ENCODE measurements at places on chromosomes 3 and 15. TPM values are rescaled to one million over a fixed set of nuclear protein-coding genes. Genes with fewer than 3 reads are reported as not detected.
A peak's percentile ranks its signal among the peaks of the same experiment; 100 is the strongest.

- peak overlapping the region; percentile 95 for H3K4me3 ChIP-seq
- peaks cover 8% of the 10 kb centered on the region for H3K27me3 ChIP-seq
- DNase-seq: peak; percentile 56
- peaks cover 8% of the 10 kb centered on the region for H3K4me1 ChIP-seq
Observed at GRCh38 chr15:78438619-78439285, 736 bp downstream of the IREB2 start.

RARB gene
- 1.2 TPM for total RNA-seq

GRCh38 chr3:57141719-57142410 lies 23.3 kb downstream of the IL17RD start:
- H3K4me3 ChIP-seq: no peak overlapping the region
- peaks cover 2% of the 10 kb centered on the region for H3K27me3 ChIP-seq
- H3K27ac ChIP-seq: no peak overlapping the region
- H3K36me3 ChIP-seq: no peaks in the 10 kb centered on the region

ACKR4 gene
- total RNA-seq: 0.22 TPM

DNA sequence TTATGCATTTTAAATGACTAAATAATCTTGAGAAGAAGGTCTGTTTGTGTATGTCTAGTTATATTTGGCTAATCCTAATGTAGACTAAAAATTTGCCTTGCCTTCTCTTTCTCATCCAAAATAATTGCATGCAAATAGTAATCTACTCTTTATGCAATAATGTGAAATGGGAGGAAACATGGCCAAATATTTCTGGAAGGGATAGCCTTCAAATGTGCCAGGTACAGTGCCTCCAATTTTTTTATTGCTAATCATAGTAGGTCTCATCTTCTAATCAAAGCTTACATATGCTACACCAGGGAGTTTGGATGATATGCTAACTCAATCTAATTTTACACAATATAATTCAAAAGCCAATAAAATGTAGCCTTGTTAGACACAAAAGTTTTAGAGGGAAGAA lies 911.3 kb downstream of the NAALADL2 start:
- H3K27ac ChIP-seq: no peak overlapping the region
- H3K27me3 ChIP-seq: no peaks in the 10 kb centered on the region
- no peaks in the 10 kb centered on the region for H3K36me3 ChIP-seq
- no peak overlapping the region for H3K4me3 ChIP-seq
- no peak for DNase-seq

FETUB gene
- not detected for total RNA-seq

DNA sequence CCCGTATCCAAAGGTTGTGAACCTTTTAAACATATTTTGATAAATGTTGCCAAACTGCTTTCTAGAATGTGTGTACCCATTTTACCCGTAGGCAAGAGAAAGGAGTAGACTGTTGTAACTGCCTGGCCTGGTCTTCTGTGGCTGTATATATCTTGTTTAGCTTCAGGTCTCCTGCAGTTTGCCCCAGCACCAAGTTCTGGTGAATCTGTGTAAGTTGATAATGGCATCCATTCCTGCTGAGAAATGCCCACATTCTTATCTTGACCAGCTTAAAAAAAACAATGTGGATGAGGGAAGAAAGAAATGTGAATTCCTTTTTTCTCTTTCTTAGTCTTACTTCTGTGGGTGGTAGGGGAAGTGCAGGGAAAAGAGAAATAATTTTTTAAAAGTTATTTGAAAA lies 53.3 kb upstream of the TLE3 start:
- H3K27ac ChIP-seq: no peak overlapping the region
- peaks cover 22% of the 10 kb centered on the region for H3K4me1 ChIP-seq
- H3K4me3 ChIP-seq: no peak overlapping the region
- no peak for DNase-seq
- H3K36me3 ChIP-seq: peaks cover 5% of the 10 kb centered on the region

MGLL gene
- total RNA-seq: 10.3 TPM

KBTBD12 gene
- total RNA-seq: not detected

DNA sequence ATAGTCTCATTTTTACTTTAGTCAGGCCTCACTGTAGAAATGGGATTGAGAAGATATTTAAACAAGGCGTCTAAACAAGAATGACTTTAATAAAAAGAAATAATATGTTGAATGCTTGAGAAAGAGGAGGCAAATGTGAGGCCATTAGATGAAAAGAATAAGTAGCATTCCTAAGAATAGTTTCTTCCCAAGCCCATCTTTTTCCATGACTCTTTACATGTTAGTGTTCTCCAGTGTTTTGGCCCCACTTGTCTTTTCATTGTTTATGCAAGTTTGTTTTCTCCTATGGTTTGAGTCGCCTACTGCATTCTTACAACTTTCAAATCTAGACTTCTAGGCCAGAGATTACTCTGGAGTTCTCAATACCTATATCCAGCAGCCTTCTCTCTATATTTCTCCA lies 39.0 kb downstream of the TSC22D2 start:
- no peak overlapping the region for H3K27ac ChIP-seq
- H3K4me3 ChIP-seq: no peak overlapping the region
- H3K36me3 ChIP-seq: no peaks in the 10 kb centered on the region
- peaks cover 5% of the 10 kb centered on the region for H3K4me1 ChIP-seq
- no peak for DNase-seq

RETNLB gene
- not detected for total RNA-seq

GRCh38 chr3:136194409-136195257 lies 1.5 kb downstream of the MSL2 start:
- peak overlapping the region; percentile 99 for H3K4me3 ChIP-seq
- DNase-seq: peak; percentile 30
- H3K36me3 ChIP-seq: peaks cover 5% of the 10 kb centered on the region
- H3K27me3 ChIP-seq: peaks cover 13% of the 10 kb centered on the region
- H3K4me1 ChIP-seq: peaks cover 31% of the 10 kb centered on the region
- peak overlapping the region; percentile 94 for H3K27ac ChIP-seq

DNA sequence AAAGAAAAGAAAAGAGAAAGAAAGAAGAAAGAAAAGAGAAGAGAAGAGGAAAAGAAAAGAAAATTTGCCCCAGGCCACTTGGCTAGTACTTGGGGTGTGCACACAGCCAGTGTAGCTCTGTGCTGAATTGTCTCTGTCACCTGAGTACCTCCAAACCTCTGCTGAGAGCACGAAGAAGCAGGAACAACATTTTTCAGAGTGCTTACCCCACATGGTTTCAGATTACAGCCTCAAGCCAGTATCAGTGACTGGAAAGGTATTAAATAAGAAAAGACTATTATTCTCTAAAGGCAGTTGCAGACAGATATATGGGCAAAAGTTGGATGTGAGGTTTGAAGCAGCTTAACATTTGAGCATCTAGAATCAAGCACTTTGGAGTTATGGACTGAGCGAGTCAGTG lies 113.3 kb upstream of the PHLDB2 start:
- H3K4me3 ChIP-seq: no peak overlapping the region
- peaks cover 4% of the 10 kb centered on the region for H3K36me3 ChIP-seq
- peaks cover 2% of the 10 kb centered on the region for H3K27me3 ChIP-seq
- no peak for DNase-seq

DNA sequence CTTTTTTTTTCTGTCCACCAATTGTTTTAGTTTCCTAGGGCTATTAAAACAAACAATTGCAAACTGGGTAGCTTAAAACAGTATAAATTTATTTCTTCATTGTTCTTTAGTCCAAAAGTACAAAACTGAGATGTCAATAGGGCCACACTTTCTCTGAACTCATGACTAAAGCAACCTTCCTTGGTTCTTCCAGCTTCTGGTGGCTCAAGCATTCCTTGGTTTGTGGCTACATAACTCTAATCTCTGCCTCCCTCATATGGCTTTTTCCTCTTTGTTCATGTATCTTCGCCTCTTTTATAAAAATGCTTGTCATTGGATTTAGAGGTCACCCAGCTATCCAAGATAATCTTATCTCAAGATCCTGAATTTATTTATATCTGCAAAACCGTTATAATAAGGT lies 914.5 kb upstream of the EPHA6 start:
- no peak overlapping the region for H3K27ac ChIP-seq
- no peaks in the 10 kb centered on the region for H3K27me3 ChIP-seq
- DNase-seq: no peak

TRH gene
- 1.7 TPM for total RNA-seq

ACSBG1 gene
- not detected for total RNA-seq

DNA sequence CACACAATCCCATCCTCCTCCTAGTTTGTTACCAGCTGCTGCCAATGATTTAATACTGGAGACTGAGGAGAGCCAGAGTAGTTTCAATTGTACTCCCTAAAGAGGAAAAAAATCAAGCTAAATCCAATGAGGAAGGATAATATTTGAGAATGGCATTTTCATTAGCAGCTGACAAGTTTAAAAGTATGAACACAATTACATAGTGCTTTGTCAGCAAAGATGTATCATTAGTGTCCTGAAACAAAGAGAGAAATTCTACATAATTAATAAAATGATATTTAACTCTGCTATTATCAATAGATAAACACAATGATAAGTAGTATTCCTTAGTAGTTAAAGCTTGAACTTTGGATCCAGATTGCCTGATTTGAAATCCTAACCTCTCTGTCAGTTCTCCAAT lies 163.9 kb downstream of the FGF12 start:
- peaks cover 6% of the 10 kb centered on the region for H3K4me1 ChIP-seq
- H3K27ac ChIP-seq: peak overlapping the region; percentile 57
- no peak overlapping the region for H3K4me3 ChIP-seq

GRCh38 chr15:80264031-80264430 lies 12.0 kb upstream of the CTXND1 start:
- no peak overlapping the region for H3K4me3 ChIP-seq
- DNase-seq: no peak
- no peak overlapping the region for H3K27ac ChIP-seq
- H3K4me1 ChIP-seq: peaks cover 2% of the 10 kb centered on the region
- peaks cover 7% of the 10 kb centered on the region for H3K27me3 ChIP-seq

SLC6A20 gene
- not detected for total RNA-seq

OR5K4 gene
- total RNA-seq: not detected

SST gene
- 1,741 TPM for total RNA-seq

GRCh38 chr3:53817211-53817610 lies 29.0 kb downstream of the CHDH start:
- no peaks in the 10 kb centered on the region for H3K27me3 ChIP-seq
- no peak overlapping the region for H3K27ac ChIP-seq
- peaks cover 2% of the 10 kb centered on the region for H3K4me1 ChIP-seq
- no peaks in the 10 kb centered on the region for H3K36me3 ChIP-seq
- DNase-seq: peak; percentile 5

ATP13A4 gene
- 0.93 TPM for total RNA-seq

DNA sequence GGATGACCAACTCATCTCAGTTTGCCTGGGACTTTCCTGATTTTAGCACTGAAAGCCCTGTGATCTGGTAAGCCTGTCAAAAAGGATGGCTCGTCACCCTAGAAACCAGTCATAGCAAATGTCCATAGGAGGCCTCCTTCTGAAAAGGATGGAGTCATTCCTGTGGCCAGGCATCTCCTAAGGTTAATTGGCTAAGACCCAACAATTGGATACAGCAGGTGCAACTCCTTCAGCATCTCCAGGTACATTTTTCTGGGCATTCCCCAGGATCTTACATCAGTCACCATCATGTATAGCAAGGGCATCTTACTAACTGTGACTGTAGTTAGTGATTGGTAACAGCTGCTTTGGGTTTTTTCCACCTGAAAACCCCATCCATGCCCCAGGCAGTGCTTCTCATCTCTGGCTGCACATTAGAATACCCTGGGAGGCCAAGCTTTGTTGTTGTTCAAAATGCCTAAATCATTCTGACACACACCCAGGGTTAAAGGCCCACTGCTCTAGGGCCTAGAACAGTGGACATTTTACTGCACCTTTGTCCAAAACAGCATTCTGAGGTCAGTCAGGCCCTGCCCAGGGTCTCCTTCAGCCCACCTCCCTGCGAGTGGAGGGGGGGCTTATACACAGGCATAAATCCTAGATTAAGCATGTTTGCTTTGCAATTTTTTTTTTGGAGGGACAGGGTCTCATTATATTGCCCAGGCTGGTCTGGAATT lies 28.3 kb upstream of the GALNT15 start:
- peaks cover 27% of the 10 kb centered on the region for H3K36me3 ChIP-seq
- H3K27ac ChIP-seq: no peak overlapping the region
- no peak for DNase-seq
- H3K4me1 ChIP-seq: no peaks in the 10 kb centered on the region
- no peaks in the 10 kb centered on the region for H3K27me3 ChIP-seq
- H3K4me3 ChIP-seq: no peak overlapping the region

UPK1B gene
- not detected for total RNA-seq

DNA sequence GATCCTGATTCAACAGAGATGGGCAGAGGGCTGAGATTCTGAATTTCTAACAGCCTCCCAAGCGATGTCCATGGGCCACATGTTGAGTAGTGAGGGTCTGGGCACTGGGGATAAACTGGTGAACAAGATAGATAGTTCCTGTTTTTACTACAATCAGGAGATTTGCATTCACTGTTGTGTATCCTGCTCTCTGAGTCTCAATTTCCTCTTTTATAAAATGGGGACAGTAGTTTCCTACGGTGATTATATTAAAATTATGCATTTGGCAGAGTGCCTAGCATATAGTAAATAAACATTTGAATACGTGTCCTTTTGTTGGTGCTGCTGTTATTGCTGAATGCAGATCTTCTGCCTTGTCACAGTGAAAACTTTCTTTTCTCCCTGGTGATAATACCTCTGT lies 102.5 kb downstream of the MYH15 start:
- H3K36me3 ChIP-seq: peaks cover 7% of the 10 kb centered on the region
- H3K4me1 ChIP-seq: peaks cover 23% of the 10 kb centered on the region
- peaks cover 2% of the 10 kb centered on the region for H3K27me3 ChIP-seq
- no peak for DNase-seq

- no peak for DNase-seq
- no peaks in the 10 kb centered on the region for H3K27me3 ChIP-seq
- peaks cover 25% of the 10 kb centered on the region for H3K4me1 ChIP-seq
- peak overlapping the region; percentile 6 for H3K27ac ChIP-seq
Observed at GRCh38 chr15:48388910-48389309, 57.7 kb downstream of the DUT start.

DNA sequence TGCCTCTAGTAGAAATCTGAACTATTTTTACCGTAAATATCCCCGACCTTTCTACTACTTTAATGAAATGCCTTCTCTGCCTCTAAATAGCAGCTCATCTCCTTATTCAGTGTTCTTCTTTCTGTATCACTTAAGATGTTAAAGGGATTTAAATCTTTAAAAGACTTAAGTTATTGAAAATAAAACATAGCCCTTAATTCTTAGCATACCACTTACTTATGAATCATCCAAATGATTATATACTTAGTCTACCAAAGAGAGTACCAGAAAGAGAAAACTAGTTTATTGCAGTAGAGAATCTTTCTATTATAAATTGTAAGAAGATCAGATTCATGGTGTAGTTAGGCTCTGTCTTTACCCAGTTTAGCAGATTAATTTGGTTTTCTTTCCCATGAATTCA lies 802.0 kb downstream of the TBL1XR1 start:
- no peak for DNase-seq
- H3K36me3 ChIP-seq: peaks cover 22% of the 10 kb centered on the region
- H3K4me1 ChIP-seq: no peaks in the 10 kb centered on the region

DNA sequence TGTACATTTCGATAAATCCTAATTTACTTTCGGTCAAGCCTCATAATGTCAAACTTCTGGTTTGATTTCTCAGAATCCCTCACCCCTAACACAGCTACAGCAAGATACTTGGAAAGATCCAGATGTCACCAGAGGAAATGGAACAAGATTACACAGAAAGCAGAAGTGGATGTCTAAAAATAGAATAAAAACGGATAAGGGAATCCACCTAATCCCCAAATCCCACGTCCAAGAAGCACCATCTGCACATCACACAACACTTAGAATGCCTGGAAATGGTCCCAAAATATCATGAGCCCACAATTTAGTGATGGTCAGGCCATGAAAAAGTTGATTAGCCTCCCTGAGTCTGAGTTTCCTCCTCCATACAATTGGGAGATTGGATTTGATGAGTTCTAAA lies 61.7 kb downstream of the AGTR1 start:
- no peak overlapping the region for H3K27ac ChIP-seq
- no peaks in the 10 kb centered on the region for H3K36me3 ChIP-seq
- H3K4me1 ChIP-seq: peaks cover 1% of the 10 kb centered on the region
- no peaks in the 10 kb centered on the region for H3K27me3 ChIP-seq
- no peak for DNase-seq
